ENCODE measurements at places on chromosomes 5 and 9. TPM values are rescaled to one million over a fixed set of nuclear protein-coding genes. Genes with fewer than 3 reads are reported as not detected.

- no peak overlapping the region for H3K27ac ChIP-seq
- no peak for DNase-seq
- no peak overlapping the region for H3K4me3 ChIP-seq
- H3K4me1 ChIP-seq = peaks cover 40% of the 10 kb centered on the region
Observed at GRCh38 chr5:140319833-140320232, 16.9 kb upstream of the PFDN1 start.

The PLCXD3 gene
- not detected for total RNA-seq

GRCh38 chr5:96997265-96997859 is 61.5 kb downstream of the LNPEP start:
- no peaks in the 10 kb centered on the region for H3K4me1 ChIP-seq
- no peak for DNase-seq
- H3K27me3 ChIP-seq = no peaks in the 10 kb centered on the region
- peaks cover 8% of the 10 kb centered on the region for H3K36me3 ChIP-seq

The NPDC1 gene
- total RNA-seq = not detected

DNA sequence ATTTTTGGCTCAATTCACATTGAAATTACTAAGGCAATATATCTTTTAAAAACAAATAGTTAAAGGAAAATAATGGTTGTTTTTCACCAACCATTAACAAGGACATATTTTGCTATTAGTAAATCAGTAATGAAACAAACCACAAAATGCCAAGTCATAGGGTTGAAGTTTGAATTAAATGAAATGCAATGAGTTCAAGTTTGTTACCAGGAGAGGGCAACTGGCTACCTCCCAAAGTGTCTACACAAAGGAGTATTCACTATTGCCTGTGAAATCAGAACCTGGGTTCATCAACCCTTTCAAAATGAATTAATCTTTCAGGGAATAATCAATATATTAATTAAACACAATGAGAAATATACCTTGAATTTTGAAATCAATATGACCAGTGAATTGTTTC is 138.4 kb upstream of the DMRTA1 start:
- H3K4me3 ChIP-seq = no peak overlapping the region
- DNase-seq = no peak
- H3K27me3 ChIP-seq = no peaks in the 10 kb centered on the region

DNA sequence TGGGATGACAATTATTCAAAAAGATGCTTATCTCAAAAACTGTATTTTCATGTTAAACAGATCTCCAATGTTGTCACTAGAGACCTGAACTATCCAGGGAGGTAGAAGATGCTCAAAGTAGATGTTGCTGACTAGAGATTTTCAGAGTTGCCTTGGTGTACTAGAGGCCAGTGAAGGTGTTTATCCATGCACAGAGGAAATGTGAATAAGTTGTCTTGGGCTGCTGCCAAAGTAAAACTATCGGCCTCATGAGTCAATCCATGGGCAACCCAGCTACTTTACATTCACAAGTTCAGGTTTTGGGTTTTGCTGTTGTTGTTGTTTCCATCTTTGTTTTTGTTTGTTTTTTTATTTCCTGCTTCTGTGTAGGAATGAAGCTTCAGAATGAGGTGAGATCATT is 141.1 kb upstream of the RANBP3L start:
- peaks cover 11% of the 10 kb centered on the region for H3K4me1 ChIP-seq
- H3K4me3 ChIP-seq = no peak overlapping the region
- no peak overlapping the region for H3K27ac ChIP-seq
- DNase-seq = no peak
- no peaks in the 10 kb centered on the region for H3K36me3 ChIP-seq
